Upper lobe of left lung (tissue), 6 donors: ENCODE measurements at places on chromosomes 6 and 20. TPM values are rescaled to one million over a fixed set of nuclear protein-coding genes. Genes with fewer than 3 reads are reported as not detected.

SLC22A2 gene
- not detected for total RNA-seq

CCN2 gene
- total RNA-seq, result 267 TPM

PPARD gene
- 20.7 TPM for total RNA-seq

ZNF322 gene
- total RNA-seq, result 9.1 TPM

HSPA12B gene
- total RNA-seq, result 18.4 TPM

SYCP2L gene
- 0.91 TPM for total RNA-seq

MUCL3 gene
- 1.8 TPM for total RNA-seq

CAPN11 gene
- total RNA-seq, result not detected

AAR2 gene
- 19.9 TPM for total RNA-seq

PSMF1 gene
- total RNA-seq, result 75.9 TPM

CCN5 gene
- total RNA-seq, result 168 TPM
